Stimulated activated CD8-positive, alpha-beta memory T cell treated with anti-CD3 and anti-CD28 coated beads, Interleukin-7, amount 100 ng/mL, for 24 hours (primary cell): ENCODE measurements at places on chromosomes 6 and 20.

DNA sequence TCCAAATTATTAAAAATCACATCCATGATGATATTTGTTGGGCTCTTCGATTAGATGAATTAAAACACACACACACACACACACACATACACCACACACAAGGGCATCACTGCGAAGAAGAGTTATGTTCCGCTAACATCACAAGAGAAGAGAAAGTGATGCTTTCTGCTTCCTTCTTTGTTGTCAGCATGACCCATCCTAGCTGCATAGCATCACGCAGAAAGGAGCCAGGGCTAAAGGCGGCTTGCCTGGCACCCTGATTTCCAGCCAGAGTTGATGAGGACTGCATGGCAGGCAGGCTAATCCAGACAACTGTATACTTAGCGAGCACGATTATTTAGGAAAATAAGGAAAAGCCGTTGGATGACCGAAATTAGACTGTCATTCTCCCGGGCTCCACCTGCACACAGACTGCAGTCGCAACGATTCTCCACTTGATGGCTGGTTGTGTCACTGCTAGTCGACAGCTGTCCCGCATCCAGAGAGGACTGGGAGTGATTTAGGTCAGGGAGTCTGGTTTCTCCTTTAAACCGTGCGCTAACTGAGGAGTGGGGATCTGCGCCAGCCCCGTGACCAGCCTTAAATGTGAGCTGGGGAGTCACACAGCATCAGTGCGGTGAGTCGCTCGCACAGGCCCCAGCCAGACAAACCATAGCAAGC lies 70.6 kb upstream of the SOX4 start:
- no peak for DNase-seq

GRCh38 chr6:135566311-135567068 lies 69.0 kb upstream of the AHI1 start:
- DNase-seq: no peak

GRCh38 chr6:3369985-3370360 lies 86.9 kb downstream of the SLC22A23 start:
- DNase-seq: no peak

DNA sequence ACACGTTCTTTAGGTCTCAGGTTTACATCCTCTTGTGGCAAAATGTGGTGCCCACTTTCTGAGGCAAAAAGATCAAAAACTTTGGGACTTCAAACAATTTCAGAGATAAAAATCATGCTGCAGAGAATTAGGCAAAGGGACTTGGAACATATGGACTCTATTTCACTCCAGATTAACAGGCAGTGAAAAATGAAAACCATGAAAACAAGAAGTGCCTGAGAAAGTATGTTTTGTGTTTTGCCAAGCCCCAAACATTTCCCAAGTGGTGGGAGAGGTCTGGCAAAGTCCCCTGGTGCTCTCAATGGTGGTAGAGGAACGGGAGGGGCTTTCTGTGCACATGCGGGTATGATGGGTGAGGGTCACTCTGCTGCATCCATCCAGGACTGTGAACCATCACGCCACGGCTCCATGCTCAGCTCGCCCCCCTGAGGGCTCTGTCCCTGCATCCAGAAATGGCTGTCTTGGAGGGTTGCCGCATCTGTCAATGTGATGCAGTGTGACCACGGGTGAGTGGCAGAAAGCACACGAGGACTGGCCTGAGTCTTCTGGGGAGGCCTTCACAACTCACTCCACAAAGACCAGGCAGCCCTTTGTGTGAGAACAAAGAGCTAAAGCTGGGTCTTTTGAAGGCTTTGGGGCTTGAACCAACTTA lies 43.2 kb upstream of the TBC1D7 start:
- DNase-seq: no peak

DNA sequence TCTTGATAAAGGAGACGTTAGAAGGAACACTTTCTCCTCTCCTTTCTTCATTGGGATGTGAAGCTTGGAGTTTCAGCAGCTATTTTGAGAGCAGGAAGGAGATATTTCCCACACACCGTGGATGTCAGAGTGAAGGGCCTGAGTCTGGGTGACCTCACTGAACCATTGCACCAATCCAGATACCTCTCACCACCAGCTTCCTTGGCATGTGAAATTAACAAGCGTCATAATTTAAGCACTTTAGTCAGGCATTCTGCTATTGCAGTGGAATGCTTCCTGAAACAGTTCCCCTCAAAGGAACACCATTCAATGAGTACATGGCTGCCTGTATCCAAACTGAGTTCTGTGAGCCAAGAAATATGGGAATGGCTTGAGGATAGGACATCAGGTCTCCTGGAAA lies 83.7 kb downstream of the CHMP4B start:
- no peak for DNase-seq
